GM23248 (cell line): ENCODE measurements at places on chromosomes 16 and 17. TPM values are rescaled to one million over a fixed set of nuclear protein-coding genes. Genes with fewer than 3 reads are reported as not detected.

DNA sequence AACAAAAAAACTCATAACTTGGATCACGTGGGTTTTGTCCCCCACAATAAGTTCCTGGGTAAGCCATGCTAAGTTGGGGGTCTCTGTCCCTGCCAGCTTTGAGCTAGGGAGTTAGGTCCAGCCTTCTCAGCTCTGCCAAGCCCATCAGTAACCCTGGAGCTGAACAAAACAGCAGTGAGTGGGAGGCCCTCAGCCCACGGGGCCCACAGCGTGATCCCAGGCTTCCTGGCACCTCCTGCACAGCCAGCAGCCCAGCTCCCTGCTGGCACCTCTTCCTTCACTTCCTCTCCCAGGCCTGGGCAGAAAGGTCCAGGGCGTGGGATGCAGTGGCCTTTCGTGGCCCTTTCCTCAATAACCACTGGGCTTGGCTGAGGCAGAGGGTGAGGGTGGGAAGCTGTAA, 35.5 kb upstream of the CDC42EP4 start:
- peaks cover 14% of the 10 kb centered on the region for H3K4me1 ChIP-seq
- H3K27ac ChIP-seq = no peak overlapping the region
- no peak overlapping the region for H3K4me3 ChIP-seq
- DNase-seq = peak; percentile 52

- H3K36me3 ChIP-seq = peaks cover 23% of the 10 kb centered on the region
- peak; percentile 65 for DNase-seq
- no peaks in the 10 kb centered on the region for H3K27me3 ChIP-seq
- no peak overlapping the region for H3K4me3 ChIP-seq
- no peak overlapping the region for H3K27ac ChIP-seq
Measured at GRCh38 chr17:37259030-37259735, 116.6 kb upstream of the C17orf78 start.

DNA sequence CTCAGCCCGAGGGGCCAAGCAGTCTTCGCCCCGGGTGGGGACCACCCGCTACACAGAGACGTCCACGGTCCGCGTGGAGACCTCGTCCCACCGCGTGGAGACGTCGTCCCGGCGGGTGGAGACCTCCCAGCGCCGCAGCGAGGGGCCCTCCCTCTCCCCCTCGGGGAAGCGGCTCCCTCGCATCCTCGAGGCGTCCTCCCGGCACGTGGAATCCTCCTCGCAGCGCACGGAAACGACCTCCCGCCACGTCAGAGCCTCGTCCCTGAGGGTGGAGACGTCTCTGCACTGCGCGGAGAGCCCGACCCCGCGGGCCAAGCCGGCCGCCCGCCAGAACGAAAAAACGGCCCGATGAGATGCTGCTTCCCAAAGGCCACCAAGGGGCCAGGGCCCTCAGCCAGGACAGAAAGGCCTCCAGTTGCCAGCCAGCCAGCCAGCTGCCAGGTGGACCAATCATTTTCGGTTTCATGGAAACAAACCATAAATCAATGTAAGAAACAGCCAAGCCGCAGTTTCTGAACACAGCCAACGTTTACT, 424 bp downstream of the C17orf100 start:
- peak overlapping the region; percentile 88 for H3K4me3 ChIP-seq
- peaks cover 12% of the 10 kb centered on the region for H3K27me3 ChIP-seq
- peaks cover 25% of the 10 kb centered on the region; the same call in 1 of the 2 replicates for H3K4me1 ChIP-seq
- H3K27ac ChIP-seq = peak overlapping the region; percentile 32; the same call in 1 of the 2 replicates
- DNase-seq = peak; percentile 60

GRCh38 chr17:82840431-82840831, 609 bp upstream of the ZNF750 start:
- no peak overlapping the region for H3K27ac ChIP-seq
- H3K27me3 ChIP-seq = no peaks in the 10 kb centered on the region
- H3K36me3 ChIP-seq = 0 out of 2 replicates have a peak, but pooled peaks cover 3% of the 10 kb centered on the region
- no peak for DNase-seq

DNA sequence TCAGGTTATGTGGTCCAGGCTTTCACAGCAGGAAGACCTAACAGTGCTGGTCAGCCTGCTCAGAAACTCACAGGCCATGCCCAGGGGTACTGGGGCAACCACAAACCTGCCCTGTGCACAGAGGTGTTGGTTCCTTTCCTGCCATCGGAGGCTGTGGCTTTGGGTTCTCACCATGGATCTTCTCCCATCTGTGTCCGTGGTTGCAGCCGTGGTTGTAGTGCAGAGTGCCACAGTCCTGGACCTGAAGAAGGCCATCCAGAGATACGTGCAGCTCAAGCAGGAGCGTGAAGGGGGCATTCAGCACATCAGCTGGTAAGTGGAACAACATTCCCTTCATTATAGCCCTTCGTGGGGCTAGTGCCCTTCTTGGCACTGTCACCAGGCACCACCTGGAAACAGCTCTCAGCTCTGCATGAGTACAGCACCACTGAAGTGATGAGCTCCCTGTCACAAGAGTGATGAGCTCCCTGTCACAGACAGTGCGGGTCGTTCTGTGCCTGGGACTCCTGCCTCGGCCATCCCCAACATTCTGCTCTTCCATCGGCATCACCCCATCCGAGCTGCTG, 2.0 kb downstream of the SNRNP25 start:
- no peak overlapping the region for H3K27ac ChIP-seq
- no peaks in the 10 kb centered on the region for H3K27me3 ChIP-seq
- no peak overlapping the region for H3K4me3 ChIP-seq
- no peak for DNase-seq
- peaks cover 16% of the 10 kb centered on the region; the same call in 1 of the 2 replicates for H3K36me3 ChIP-seq

DNA sequence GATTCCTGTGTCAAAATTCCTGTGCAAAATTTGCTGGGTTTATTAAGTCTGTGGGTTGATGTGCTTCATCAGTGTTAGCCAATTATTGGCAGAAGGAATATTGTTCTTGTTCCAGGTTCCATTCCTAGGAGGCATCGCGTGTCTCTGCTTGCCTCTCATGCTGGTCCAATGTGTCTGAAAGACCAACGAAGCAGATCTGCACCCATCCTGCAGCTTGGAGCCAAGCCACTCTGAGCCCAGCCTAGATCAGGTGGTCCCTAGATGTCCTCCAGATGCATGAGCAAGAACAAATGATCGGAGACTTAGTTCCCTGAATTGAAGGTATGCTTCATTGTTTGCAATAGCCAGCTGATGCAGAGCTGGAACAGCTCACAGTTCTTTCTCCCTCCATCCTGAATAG, 10.5 kb upstream of the PIK3R6 start:
- no peaks in the 10 kb centered on the region for H3K36me3 ChIP-seq
- DNase-seq = no peak
- no peak overlapping the region for H3K4me3 ChIP-seq
- no peak overlapping the region for H3K27ac ChIP-seq
- peaks cover 12% of the 10 kb centered on the region; the same call in 1 of the 2 replicates for H3K4me1 ChIP-seq

- H3K27ac ChIP-seq = no peak overlapping the region
- no peaks in the 10 kb centered on the region for H3K27me3 ChIP-seq
- peaks cover 27% of the 10 kb centered on the region for H3K4me1 ChIP-seq
- no peaks in the 10 kb centered on the region for H3K36me3 ChIP-seq
Measured at GRCh38 chr16:8874388-8874787, 5.6 kb upstream of the CARHSP1 start.

DNA sequence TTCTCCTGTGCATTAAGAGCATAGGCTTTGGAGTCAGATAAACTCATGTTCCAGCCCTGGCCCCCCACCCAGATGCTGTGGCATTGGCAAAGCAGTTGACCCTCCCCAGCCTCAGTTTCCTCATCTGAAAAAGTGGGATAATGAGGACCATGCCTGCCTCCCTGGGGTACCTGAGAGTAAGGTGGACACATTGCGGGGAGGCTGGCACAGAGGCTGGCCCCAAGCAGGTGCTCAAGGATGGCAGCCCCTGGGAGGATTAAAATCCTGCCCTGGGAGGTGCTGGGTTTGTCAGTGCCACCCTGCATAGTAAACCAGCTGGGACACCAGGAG, 11.8 kb downstream of the ENPP7 start:
- H3K4me3 ChIP-seq = no peak overlapping the region
- no peaks in the 10 kb centered on the region for H3K4me1 ChIP-seq
- no peak overlapping the region for H3K27ac ChIP-seq
- DNase-seq = no peak

- no peaks in the 10 kb centered on the region for H3K36me3 ChIP-seq
- H3K4me1 ChIP-seq = peaks cover 12% of the 10 kb centered on the region; the same call in 1 of the 2 replicates
- H3K27me3 ChIP-seq = no peaks in the 10 kb centered on the region
- no peak overlapping the region for H3K4me3 ChIP-seq
- no peak overlapping the region for H3K27ac ChIP-seq
Measured at GRCh38 chr17:72346306-72346705, 225.5 kb downstream of the SOX9 start.

DNA sequence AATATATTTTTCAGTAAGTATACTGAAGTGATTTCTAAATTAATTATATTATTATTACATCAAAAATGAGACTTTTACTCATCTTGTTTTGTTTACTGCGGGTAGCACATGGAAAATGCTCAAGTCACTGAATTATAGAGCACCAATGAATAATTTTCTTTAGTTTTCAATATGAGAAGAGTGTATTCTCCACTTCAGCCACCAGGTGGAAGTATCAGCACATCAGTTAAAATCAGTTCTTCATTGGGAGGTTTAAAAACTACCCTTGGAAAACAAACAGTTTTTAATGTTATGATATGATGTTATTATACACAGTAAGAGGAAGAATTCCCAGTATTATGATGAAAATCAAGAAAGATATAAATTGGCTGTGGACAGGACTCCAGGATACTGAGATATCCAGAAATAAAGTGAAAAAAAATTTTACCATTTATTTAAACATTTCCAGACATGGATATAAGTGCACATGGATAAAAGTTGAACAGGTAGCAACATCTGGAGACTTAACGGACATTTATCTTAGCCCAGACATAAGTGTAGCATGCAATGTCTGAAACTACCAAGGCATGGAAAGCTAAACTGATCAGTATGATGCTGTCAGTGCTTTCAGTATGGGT, 467.3 kb downstream of the KCNJ2 start:
- H3K36me3 ChIP-seq = no peaks in the 10 kb centered on the region
- H3K27ac ChIP-seq = no peak overlapping the region
- no peaks in the 10 kb centered on the region for H3K4me1 ChIP-seq
- DNase-seq = peak; percentile 60
- H3K4me3 ChIP-seq = no peak overlapping the region

- no peak overlapping the region for H3K27ac ChIP-seq
- H3K27me3 ChIP-seq = no peaks in the 10 kb centered on the region
- no peaks in the 10 kb centered on the region for H3K36me3 ChIP-seq
- no peaks in the 10 kb centered on the region for H3K4me1 ChIP-seq
- no peak overlapping the region for H3K4me3 ChIP-seq
- no peak for DNase-seq
Measured at GRCh38 chr17:4877089-4877488, 22.2 kb upstream of the C17orf107 start.

- no peak overlapping the region for H3K4me3 ChIP-seq
- peaks cover 24% of the 10 kb centered on the region for H3K27me3 ChIP-seq
- H3K27ac ChIP-seq = no peak overlapping the region
Measured at GRCh38 chr16:84312783-84313382, 18.2 kb downstream of the WFDC1 start.

DNA sequence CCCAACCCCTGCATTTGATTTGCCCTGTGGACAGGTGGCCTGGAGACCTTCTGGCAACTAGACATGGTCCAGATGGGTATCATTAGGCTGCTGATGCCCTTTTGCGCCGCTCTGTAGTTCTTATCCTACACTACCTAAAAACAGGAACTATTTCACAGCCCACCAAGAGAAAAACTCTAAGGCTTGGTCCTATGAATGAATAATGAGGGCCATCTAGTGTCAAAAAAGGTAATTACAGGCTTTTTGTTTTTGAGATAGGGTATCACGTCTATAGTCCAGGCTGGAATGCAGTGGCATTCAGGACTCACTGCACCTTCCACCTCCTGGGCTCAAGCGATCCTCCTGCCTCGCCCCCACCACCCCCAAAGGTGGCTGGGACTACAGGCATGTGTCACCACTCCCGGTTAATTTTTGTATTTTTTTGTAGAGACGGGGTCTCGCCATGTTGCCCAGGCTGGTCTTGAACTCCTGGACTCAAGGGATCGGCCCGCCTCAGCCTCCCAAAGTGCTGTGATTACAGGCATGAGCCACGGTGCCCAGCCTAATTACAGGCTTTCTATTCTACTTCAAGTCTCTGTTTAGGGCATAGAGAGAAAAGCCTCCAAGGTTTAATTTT, 20.9 kb downstream of the COIL start:
- no peak overlapping the region for H3K27ac ChIP-seq
- H3K4me1 ChIP-seq = peaks cover 6% of the 10 kb centered on the region
- no peak overlapping the region for H3K4me3 ChIP-seq
- H3K36me3 ChIP-seq = peaks cover 21% of the 10 kb centered on the region; the same call in 1 of the 2 replicates

DNA sequence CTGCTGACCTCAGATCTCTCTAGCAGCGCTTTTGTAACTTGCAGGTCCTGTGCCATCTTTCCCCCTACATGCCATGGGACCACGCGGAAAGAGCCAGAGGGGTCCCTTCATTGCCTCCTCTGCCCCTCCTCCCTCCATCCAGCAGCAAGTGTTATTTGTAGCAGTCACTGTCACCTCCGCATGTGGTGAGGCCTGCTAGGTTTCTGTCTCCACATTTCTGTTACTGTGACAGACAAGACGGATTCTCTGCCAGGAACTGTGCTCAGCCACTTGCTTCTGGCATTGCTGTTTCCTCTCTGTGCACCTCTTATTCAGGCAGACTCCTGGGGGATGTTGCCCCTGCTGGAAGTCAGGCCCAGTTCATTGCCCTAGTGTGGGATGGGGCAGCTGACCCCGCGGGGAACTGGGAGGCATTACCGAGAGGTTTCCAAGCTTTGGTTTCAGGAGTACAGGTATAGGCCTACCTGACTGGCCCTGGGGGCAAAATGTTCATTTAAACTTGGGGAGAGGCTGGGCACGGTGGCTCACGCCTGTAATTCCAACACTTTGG, 61.2 kb downstream of the RAB11FIP4 start:
- no peaks in the 10 kb centered on the region for H3K4me1 ChIP-seq
- DNase-seq = no peak
- H3K27me3 ChIP-seq = peaks cover 7% of the 10 kb centered on the region
- no peak overlapping the region for H3K4me3 ChIP-seq
- H3K36me3 ChIP-seq = no peaks in the 10 kb centered on the region
- no peak overlapping the region for H3K27ac ChIP-seq

DNA sequence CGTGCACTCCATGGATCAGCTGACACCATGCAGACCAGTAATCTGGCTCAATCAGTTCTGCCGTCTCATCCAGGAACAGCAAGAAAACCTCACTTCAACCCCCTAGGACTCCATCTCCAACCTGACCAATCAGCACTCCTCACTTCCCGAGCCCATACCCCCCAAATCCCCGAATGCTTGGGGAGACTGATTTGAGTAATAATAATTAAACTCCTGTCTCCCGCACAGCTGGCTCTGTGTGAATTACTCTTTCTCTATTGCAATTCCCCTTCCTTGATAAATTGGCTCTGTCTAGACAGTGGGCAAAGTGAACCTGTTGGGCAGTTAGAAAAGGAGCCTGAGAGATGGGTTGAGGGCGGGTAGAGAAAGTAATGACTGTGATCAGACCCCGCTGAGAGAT, 320.0 kb downstream of the HAPSTR1 start:
- H3K4me1 ChIP-seq = no peaks in the 10 kb centered on the region
- DNase-seq = no peak

- no peak overlapping the region for H3K4me3 ChIP-seq
- no peak overlapping the region for H3K27ac ChIP-seq
- no peaks in the 10 kb centered on the region; the same call in 1 of the 2 replicates for H3K36me3 ChIP-seq
- H3K27me3 ChIP-seq = no peaks in the 10 kb centered on the region
- peaks cover 14% of the 10 kb centered on the region for H3K4me1 ChIP-seq
Measured at GRCh38 chr17:6473128-6473767, 29.0 kb downstream of the PIMREG start.

Gene HBA2
- polyA plus RNA-seq = not detected in 2 replicates

Gene KRTAP3-2
- not detected in 2 replicates for polyA plus RNA-seq

Gene RASL10B
- 0.08 and 0.11 TPM in 2 replicates for polyA plus RNA-seq

Gene KRT24
- polyA plus RNA-seq = not detected in 2 replicates

Gene SLC38A8
- polyA plus RNA-seq = not detected in 2 replicates

Gene PIGQ
- 31.6 and 33.9 TPM in 2 replicates for polyA plus RNA-seq

Gene ICAM2
- polyA plus RNA-seq = 0.94 and 1.3 TPM in 2 replicates
